T-helper 2 cell (primary cell): ENCODE measurements at places on chromosomes 12 and 14.

DNA sequence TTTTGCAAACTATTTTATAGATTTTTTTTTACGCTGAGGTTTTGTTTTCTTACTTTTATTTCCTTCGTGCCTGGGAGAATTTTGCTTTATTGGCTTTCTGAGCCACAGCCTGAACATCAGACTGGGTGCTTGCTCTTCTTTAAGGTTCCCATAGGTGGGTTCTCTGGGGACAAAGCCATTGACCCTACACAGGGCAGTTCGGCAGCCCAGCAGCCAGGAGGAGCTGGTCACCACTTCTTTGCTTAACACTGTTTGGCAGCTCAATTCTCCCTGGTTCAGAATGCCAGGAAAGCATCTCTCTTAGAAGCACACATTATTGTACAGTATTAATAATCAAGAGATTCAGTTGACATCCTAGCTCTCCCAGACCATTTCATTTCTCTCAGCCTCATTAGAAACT lies 140.8 kb upstream of the NEDD1 start:
- DNase-seq = no peak

- no peak for DNase-seq
These were observed 486.3 kb downstream of the SOX5 start for GRCh38 chr12:23463172-23463571.

- DNase-seq = no peak
These were observed 110.0 kb upstream of the SLCO1C1 start for GRCh38 chr12:20585055-20585625.

GRCh38 chr12:90574676-90575075 lies 380.3 kb downstream of the CCER1 start:
- DNase-seq = no peak

DNA sequence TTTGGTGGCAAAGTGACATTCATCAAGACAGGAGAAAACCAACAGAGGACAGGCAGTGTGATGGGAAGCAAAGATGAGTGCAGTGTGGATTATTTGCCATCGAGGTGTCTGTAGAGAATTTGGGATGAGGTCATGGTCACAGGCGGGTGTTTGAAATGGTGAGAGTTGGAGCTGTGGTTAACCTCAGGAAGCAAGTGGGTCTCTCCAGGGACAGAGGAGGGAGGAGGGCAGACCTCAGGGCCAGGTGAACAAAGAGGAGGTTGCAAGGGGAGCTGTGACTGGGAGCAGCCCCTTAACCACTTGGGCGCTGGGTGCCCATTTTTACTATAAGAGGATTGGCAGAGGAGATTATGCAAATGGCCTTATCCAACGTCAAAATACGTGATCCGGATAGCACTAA lies 7.0 kb downstream of the FZD10 start:
- DNase-seq = no peak

DNA sequence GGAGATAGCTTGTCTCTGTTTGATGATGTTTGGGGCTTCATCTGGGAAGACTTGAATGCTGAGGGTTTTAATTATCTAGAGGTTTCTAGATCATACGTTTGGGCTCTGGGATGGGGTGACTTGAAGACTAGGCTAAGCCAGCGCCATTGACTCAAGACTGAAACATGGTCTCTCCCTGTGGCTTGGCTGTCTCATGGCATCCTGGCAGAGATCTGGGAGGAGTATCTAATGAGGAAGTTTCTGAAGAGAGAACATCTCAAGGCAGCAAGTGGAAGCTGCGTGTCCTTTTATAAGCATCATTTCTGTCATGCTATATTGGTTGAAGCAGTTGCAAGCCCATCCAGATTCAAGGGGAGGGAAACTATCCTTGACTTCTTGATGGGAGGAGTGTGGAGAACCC lies 104.8 kb downstream of the UNC79 start:
- no peak for DNase-seq

GRCh38 chr12:98256830-98257229 lies 258.6 kb upstream of the TMPO start:
- no peak for DNase-seq

DNA sequence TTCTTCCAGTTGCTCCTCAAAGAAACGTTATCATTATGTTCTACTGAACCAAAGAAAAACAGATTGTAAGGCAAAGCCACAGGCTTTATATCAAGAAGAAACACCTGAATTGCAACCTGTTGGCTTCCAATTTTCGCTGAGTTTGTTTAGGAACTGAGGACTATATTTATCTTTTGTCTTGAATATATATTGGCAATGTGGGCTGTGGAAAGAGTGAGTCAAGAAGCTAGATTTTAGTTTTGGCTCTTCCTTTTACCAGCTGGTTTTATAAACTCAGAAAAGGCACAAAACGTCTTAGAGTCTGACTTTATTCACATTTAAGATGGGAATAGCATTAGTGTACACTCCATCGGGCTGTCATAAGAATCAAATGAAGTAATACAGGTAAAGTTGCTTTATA lies 10.4 kb upstream of the PTHLH start:
- DNase-seq = no peak

- DNase-seq = no peak
These were observed 47.3 kb upstream of the BCAT1 start for GRCh38 chr12:24996102-24996797.

DNA sequence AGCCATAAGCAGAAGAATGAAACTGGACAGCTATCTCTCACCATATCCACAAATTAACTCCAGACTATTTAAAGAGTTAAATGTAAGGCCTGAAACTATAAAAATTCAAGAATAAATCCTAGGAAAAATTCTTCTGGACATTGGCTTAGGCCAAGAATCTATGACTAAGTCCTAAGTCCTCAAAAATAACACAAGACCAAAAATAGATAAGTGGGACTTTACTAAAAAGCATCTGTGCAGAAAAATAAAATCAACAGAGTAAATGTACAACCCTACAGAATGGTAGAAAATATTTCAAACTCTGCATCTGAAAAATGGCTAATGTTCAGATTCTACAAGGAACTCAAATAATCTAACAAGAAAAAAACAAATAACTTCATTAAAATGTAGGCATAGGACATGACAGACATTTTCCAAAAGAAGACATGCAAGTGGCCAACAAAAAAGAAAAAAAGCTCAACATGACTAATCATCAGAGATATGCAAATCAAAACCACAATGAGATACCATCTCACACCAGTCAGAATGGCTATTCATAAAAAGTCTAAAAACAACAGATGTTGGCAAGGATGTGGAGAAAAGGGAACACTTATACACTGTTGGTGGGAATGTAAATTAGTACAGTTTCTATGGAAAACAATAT lies 61.0 kb upstream of the PPFIA2 start:
- DNase-seq = no peak

DNA sequence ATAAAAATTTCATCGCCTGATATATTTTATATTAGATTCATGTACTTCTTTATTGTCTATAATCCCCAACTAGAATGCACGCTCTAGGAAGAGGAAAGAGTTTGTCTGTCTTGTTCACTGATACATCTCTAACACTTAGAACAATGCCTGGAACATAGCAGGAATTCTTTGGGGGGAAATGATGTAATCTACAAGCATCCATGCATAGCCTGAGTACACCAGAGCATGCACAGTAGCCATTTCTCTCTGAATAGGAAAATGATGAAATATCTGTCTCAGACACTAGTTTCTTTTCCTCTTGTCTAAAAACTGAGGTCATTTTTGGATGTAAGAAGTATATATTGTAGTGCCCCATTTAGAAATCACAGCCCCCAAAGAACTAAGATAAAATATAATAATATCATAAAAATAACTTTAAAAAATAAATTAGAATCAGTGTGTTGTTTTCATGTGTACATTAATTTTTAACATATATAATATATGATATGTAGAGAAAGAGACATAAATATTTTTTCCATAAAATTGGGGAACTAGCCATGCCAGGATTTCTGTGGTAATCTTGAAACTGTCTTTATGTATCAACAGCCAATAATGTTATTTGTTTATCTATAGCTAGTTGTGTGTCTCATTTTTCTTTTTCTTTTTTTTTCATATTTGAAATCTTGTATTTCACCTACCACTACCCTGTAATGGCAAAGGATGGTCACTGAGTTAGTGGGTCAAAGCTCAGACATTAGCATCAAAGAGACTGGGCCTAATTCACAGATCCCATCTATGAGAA lies 155.6 kb upstream of the TMCC3 start:
- no peak for DNase-seq

DNA sequence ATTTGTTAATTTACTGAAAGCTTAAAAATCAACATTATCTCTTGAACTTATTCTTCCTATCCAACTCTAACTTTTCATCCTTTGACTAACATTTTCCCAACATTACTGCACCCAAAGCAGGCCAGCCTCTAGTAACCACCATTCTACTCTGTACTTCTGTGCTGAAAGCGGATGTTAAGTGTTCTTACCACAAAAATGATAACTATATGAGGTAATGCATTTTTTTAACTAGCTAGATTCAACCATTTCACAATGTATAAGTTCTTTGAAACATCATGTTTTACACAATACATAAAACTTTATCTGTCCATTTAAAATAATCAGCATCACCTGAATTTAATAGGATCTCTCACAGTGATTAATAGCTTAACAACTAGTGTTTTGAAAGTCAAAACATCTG lies 468.5 kb upstream of the MGAT4C start:
- DNase-seq = no peak

- no peak for DNase-seq
These were observed 746 bp downstream of the DNAI7 start for GRCh38 chr12:25194214-25194613.
